Progenitor cell of endocrine pancreas (in vitro differentiated cells): ENCODE measurements at places on chromosomes 3 and 15. TPM values are rescaled to one million over a fixed set of nuclear protein-coding genes. Genes with fewer than 3 reads are reported as not detected.

DNA sequence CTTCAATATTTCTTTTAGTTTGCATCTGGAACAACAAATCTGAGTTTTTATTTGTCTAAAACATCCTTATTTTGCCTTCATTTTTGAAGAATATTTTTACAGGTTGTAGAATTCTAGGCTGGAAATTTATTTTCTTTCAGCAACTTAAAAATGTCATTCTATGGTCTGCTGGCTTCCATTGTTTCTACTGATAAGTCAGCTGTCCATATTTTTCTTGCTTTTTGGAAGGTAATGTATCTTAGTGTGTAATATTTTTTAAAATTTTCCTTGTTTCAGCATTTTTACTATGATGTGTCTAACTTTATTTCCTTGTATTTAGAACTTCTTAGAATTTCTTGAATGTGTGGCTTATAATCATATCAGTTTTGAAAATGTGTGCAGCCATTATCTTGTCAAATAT lies 37.0 kb downstream of the SEMA6D start:
- no peak for DNase-seq

DNA sequence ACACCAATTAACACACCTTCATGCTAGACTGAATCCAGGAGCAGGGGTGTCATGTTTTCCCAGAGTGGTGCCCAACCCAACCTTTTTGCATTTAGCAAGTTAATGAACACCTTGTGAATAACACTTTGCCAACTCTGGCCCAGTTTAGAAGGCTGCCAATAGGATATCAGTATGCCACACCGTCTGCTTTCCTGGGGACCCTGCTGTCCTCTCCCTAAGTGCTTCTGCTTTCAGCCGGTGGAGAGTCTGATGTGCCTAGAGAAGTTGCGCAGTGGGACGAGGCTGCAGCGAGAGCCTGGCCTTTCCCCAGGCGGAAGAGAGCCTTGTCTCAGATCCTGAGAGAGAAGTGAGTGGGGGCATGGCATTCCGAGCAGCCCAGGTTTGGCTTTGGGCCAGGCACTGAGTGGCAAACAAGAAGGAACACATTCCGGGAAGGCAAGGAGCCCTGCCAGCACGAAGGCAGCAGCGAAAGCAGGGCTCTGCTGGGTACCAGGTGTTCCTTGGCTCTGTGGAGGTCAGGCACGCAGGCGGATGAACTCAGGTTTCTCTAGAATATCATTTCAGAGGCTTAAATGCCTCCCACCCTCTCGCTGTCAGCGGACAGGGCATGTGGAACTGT lies 36.9 kb downstream of the SENP8 start:
- no peak for DNase-seq

DNA sequence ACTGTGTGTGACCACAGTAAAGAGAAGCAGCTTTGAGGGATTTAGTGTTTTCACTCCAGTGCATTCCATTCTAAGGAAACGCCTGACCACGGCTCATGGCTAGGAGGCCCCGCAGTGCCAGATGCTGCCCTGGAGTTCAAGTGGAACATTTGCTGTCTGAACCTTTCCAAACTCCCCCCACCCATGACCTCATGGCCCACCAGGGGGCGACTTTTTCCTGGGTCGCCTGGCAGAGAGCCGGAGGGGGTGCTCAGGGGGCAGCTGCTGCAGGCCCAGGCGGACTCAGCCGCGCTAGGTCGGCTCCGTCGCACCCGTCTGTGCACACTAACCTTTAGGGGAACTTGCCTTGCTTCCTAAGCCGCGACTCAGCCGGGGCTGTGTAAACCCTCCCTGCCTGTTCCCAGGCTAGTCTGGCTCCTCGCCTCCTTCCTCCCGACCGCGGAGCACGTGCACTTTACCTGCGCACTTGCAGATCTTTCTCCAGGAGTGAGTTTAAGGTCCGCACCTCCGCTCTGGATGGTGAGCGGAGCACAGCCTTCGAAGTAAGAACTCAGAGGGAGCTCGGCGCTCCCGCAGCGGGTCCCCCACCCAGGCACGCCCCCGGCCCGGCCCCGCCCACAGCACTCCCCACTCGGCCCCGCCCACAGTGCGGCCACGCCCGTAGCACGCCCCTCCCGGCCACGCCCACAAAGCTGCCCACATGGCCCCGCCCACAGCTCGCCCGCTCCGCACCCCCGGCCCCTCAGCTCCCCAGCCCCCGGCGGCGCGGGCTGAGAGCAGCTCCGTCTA lies at the start of gene OCA2:
Gene OCA2, minus strand, starts transcription at position 550 of the 789 bp plus-strand sequence. CDS start 17,441 bp downstream, outside the sequence.
- peak; percentile 59 for DNase-seq

- peak; percentile 77 for DNase-seq
Measured at GRCh38 chr3:32467333-32468070, 35.1 kb downstream of the CMTM6 start.

DNA sequence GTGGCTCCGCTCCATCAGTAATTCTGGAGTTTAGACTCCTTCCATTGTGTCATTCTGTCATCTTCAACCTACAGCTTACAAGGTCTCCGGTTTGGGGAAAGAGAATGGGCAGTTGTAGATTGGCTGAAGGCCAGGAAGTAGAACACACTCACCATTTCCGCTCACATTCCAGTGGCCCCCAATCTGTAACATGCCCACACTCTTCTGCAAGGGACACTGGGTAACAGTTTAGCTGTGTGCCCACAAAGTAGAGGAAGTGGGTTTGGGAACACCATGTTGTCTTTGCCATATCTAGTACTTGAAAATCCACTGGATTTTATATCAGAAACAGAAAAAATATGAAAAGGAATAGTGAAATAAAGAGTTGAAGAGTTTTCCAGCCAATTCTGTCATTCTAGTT lies 153.5 kb downstream of the SV2B start:
- DNase-seq, result no peak

Gene UPK1B
- 8.3 and 11.9 TPM in 2 replicates for total RNA-seq

GRCh38 chr3:58647381-58648141 lies 19.0 kb downstream of the FAM3D start:
- no peak for DNase-seq

- no peak for DNase-seq
Measured at GRCh38 chr3:61793521-61793920, 232.2 kb downstream of the PTPRG start.

Gene RPL39L
- total RNA-seq, result 10.5 and 11.5 TPM in 2 replicates
